D721Med (cell line): ENCODE measurements at places on chromosomes 6 and 20.

GRCh38 chr20:56716806-56717205 is 87.7 kb downstream of the TFAP2C start:
- no peak for DNase-seq

GRCh38 chr6:160042788-160043301 is 74.0 kb downstream of the IGF2R start:
- DNase-seq: no peak

DNA sequence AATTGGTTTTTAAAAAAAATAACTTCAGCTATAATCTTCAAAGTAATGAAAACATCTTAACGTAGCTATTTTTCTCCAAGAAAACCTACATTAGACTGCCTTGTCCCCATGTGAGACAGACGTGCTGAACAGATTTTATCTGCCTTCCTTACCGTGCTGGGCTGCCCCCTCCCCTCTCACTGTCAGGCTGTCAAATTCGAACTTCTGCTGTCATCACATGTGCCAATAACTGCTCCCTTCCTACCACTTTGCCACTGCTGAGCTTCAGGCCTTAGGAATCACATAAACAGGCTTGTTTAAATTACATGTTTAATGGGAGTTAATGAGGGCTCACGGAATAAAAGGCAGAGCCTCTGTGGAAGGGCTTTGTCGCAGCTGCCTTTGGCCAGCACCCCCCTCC is 77.0 kb upstream of the NHSL1 start:
- DNase-seq: no peak

DNA sequence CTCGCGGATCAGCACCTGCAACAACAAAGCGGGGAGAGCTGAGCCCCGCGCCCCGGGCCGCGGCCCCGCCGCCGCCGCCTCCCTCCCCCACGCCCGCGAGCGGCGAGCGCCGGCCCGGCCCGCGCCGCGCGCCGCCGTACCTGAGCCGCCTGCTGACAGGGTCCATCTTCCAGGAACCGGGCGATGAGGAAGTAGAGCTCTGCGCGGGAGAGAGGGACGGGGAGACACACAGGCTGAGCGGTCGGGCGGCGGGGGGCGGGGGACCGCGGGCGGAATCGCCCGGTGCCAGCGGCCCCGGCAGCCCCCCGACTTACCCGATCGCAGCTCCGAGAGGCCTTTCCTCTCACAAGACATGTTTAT is 359 bp downstream of the PHIP start:
- no peak for DNase-seq

DNA sequence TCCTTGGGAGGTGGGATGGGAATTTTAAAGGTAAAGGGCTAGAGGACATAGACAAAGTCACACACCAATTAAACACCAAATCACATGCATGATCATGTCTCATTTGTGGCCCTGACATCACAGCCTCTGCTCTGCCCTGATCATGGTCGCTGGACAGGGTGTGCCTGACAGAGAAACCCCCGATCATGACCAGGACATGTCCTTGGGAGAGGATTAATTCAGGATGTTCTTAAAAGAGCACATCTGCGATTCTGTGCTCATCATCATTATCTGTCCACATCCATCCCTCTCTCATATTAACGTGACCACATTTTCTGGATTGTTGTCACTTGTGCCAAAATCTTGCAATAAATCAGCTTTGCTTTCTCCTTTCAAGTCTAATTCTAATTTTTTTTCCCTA is 7.7 kb upstream of the PBOV1 start:
- no peak for DNase-seq

DNA sequence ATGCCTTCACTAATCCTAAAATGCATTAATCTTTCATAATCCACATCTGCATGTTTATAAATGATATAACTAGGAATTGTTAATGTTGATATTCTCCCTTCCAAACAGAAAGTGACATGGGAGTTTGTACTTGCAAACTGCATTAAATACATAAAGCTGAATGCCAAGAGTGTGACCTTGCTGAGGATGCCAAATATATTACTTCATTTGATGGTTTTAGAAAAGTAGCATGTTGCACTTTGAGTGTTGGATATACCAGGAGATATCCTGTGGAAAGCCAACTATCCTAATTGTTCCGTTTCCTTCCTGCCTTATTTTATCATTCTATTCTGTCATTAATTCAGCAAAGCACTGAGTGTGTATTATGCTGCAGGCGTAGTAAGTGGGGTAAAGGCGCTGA is 229.8 kb downstream of the TMEM242 start:
- DNase-seq: no peak
